Activated T-helper 17 cell treated with anti-CD3 and anti-CD28 coated beads, Interleukin-2, amount 50 U/mL, for 72 hours (primary cell): ENCODE measurements at places on chromosomes 6 and 20. TPM values are rescaled to one million over a fixed set of nuclear protein-coding genes. Genes with fewer than 3 reads are reported as not detected.

- ATAC-seq, result no peak
These were observed 43.4 kb upstream of the SIRPG start for GRCh38 chr20:1700990-1701389.

DNA sequence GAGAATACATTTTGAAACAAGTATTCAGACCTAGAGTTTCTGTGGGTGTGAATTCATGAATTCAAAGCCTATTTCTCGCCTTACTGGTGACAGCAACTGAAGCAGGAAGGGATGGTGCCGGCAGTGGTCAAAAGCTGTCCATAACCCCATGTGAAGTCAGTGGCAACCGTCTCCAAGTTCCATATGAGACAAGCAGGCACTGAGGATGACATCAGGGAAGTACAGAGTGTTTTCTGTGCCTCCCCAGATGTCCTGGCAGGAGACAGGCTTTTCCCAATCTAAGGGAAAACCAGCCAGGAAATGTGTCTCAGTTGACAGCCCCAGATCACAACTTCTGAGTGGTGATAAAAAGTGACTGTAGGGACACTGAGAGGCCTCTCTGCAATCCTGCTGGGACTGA lies 66.6 kb downstream of the HIVEP2 start:
- peak; percentile 74 for ATAC-seq

Gene NMBR
- not detected for total RNA-seq

DNA sequence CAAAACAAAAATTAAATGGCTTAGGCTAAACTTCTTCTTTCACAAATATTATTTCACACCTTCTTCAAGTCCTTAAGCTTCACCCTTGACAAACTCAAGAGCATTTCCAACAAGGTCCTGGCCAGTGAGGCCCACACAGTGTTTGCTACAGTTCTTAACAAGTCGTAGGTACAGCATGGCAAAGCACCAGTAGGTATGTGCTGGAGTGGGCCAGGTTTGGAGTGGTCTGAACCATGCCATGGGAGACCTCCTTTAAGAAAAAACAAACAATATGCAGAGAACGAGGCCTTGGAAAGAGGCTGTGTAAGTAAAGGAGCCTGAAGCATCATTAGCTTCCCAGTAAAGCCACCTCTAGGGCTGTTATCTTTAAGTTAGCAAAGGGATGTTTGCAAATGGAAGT lies 154.3 kb upstream of the SNX9 start:
- no peak for ATAC-seq

Gene BAG2
- total RNA-seq, result 9.5 TPM

Gene PTCHD4
- not detected for total RNA-seq

Gene DDX43
- 0.90 TPM for total RNA-seq

Gene BEND3
- 4.4 TPM for total RNA-seq

- ATAC-seq, result no peak
These were observed 1.4 kb downstream of the DCDC2 start for GRCh38 chr6:24356310-24356973.

DNA sequence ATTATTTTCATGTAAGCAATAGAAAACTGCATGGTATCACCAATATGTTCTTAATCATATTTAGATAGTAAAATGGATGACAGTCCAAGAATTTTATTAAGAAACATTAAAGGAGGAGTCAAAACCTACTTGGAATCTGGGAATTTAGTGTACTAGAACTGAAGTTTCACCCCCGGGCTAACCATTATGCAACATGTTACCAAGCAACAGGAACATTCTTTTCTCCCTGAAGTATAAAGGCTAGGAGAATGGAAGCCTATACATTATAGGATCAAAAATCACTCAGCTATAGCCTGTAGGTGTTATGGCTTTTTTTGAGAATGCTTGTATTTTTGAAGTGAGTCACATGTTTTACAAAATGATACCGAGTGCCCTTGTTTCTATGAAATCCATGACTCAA lies 538.3 kb downstream of the GRIK2 start:
- no peak for ATAC-seq

GRCh38 chr6:52161689-52162438 lies 24.3 kb upstream of the IL17A start:
- peak; percentile 59 for ATAC-seq

DNA sequence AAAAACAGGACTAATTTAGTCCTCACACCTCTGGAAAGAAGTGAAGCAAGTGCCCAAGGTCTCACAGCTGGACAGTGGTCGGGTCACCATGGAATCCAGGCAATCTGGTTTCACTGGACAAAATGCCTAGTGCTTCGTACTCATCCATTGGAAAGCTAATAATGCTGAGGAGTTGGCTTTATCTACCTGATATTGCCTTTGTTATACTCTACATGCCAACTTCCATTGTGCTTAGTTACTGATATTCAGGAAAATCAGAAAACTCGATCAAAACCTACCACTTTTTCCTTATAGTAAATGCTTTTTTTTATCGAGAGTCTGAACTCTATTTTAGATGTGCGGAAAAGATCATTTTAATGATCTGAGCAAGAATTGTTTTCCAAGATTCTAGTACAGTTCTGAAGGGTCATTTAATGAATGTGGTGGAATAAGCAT lies 966 bp downstream of the CFAP206 start:
- ATAC-seq, result no peak
